ENCODE measurements at places on chromosomes 11 and 22. TPM values are rescaled to one million over a fixed set of nuclear protein-coding genes. Genes with fewer than 3 reads are reported as not detected.

GRCh38 chr11:16028419-16028818 lies 327.9 kb downstream of the SOX6 start:
- no peak for DNase-seq

LMO2 gene
- total RNA-seq, result 10.9 TPM

DNA sequence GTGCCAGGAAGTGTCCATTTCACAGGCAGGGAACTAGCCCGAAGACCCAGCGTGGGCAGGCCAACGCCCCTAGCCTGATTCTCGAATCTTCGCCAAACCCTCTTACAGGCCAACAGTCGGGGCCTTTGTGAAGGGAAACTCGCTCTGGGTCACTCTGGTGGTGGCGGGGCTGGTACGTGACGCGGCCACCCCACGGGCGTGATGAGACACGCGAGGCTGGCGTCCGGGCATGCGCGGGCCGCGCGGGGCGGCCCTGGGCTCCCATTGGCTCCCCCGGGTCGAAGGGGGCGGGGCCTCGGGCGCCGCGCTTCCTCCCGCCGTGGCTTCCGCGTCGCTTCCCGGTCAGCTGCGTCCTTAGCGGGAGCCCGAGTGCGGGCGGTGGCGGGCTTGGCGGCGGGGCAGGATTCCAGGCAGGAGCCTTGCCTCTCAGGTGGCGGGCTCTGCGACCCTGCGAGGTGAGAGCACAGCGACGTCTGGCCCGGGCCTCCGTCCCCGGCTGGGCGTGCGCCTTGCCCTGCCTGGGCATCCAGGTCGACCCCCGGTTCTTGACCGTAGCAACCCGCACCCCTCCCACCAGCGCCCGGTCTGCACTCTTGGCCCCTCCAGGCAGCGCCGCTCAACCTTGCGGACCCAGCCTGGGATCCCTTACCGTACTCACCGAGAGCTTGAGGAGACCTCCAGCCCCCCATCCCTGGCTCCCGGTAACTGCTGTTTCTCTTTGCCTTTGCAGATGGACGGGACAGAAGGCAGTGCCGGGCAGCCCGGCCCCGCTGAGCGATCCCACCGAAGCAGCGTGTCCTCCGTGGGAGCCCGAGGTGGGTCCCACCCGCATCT lies at the start of gene FRMD8:
FRMD8 (plus strand) TSS at position 331 of the 834 bp plus-strand sequence; CDS start at position 731, 400 bp downstream.
- peak; percentile 98 for DNase-seq

DNA sequence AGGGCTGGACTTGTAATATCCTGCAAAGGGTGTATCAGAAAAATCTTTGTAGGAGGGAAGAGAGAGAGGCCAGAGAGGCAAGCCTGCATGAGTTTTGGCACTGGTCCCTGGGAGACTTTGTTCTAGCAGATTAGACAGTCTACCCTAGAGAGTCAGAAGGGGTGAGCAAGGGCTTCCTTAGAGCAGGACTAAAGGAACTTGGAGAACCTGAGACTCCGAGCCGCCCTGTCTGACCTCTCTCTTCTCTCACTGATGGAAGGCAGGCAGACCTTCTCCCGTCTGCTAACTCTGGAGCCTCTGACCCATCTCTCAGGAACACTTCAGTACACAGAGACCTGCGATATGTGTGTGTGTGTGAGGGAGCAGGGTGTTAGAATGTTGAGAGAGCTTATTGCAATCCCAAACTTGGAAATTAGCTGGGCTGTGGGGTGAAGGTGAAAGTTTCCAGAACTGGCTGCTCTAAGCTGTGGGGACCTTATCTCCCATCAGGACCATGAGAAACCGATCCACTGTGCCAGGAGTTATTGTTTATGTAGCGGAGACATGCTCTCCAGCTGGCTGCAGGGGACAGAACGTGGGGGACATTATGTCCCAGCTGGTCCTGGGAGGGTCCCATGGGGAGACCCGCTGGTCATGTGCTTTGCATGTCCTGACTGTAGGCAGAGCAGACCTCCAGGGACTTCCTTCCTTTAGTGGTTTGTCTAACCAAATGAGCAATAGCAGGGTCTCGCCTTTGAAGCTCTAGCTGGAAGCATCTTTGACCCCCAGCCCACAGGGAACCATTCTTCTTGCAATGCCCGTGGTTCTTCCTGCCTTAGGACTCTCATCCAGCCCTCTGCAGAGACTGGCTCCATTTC lies 51.1 kb downstream of the TIMP3 start:
- DNase-seq, result peak; percentile 89

GRCh38 chr22:33919391-33920196 lies 682 bp downstream of the LARGE1 start:
- DNase-seq, result peak; percentile 59

- DNase-seq, result no peak
Measured at GRCh38 chr11:67204822-67205221, 61.5 kb upstream of the GRK2 start.

- DNase-seq, result no peak
Measured at GRCh38 chr11:70421123-70421522, 22.8 kb downstream of the CTTN start.

GRCh38 chr11:44313761-44314489 lies 4.0 kb upstream of the ALX4 start:
- DNase-seq, result no peak

GRCh38 chr11:60175860-60176275 lies 7.0 kb downstream of the MS4A6A start:
- DNase-seq, result no peak

OR5D18 gene
- total RNA-seq, result not detected

DNA sequence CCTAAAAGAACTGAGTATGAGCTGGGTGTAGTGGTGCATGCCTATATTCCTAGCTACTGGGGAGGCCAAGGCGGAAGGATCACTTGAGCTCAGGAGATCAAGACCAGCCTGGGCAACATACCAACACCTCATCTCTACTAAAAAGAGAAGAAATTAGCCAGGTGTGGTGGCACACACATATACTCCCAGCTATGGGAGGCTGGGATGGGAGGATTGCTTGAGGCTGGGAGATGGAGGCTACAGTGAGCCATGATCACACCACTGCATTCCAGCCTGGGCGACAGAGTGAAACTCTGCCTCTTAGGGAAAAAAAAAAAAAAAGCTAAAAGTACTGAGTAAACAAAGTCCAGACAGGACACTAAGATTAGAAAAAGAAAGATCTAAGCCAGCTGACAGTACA lies 3.5 kb upstream of the HTR3B start:
- no peak for DNase-seq

CYB561A3 gene
- 10.9 TPM for total RNA-seq

ASCL2 gene
- total RNA-seq, result 0.17 TPM

GRCh38 chr22:37059876-37060449 lies 8.4 kb downstream of the KCTD17 start:
- no peak for DNase-seq

DNA sequence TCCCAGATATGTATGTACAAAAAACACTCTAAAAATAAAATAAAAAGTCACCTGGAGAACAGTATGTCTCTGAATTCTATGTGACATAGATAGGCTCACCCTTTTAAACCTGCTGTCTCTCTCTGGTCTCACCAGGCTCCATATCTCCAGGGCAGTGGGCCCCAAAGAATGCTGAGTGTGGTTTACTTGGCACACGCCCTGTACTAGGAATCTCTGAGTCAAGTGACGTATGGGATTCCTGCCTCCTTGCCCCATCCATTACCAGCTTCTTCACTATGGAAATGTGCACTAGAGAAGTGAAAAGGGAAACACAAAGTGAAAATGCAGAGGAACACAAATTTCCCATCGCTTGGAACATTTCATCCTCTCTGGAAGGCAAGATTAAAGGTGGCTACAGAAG lies 722.2 kb upstream of the TENM4 start:
- no peak for DNase-seq

UCP3 gene
- total RNA-seq, result 11.9 TPM

DNA sequence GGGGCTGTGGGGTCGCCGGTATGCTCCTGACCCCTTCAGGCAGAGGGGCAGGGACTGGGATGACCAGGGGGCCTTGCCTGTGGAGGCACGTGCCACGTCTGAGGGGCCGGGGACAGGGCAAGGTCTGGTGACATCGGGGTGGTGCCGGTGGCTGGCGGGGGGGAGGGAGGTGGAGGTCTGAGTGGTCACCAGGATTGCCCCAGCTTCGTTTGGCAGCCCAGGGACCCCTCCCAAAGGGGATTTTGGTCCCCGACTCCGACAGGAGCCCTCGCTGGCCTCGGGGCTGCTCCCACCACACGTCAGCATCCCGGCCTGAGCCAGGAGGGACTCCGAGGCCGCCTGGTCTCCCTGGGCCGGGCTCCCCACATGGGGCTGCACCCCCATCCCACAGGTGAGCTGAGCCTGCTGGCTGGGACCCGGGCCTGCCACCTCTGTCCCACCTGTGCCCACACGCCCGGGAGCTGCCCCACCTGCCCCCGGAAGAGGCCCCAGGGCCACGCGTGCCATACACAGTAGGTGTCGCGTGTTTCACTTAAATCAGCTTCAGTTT lies 1.1 kb upstream of the MUC6 start:
- no peak for DNase-seq

DNA sequence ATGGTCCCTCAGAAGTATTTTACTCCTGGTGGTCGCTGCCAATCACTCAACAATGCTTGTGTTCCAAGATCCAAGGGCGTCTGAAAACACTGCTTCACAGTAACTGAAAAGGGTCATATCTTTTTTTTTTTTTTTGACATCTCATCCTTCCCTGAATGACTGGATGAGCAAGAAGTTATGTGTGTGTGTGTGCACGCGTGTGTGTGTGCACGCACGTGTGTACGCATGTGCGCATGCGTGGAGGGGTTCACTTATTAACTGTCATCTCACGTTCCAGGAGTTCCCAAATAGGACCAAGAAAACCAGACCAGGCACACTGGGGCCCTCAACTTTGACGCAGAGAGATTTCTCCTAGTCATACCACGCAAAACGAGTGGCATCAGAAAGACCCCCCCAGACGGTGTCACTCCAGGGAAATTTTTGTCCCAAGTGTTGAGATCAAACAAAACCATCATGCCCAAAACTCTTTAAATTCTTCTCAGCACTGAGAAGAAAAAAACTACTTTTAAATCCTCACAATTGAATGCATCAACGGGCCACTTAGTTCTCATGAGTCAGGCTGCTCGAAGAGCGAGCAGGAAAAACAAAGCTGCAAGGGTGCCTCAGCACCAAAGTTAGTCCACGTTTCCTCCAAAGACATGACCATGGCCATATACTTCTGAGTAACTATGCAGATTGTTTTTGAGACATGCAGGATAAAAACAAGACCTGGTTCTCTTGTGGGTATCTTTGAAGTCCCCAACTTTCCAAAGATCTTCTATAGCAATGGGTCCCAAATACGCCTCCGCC lies 12.9 kb downstream of the MN1 start:
- DNase-seq, result no peak

CRYBB3 gene
- not detected for total RNA-seq

- DNase-seq, result no peak
Measured at GRCh38 chr11:58739725-58740430, 8.1 kb upstream of the GLYAT start.

CYTH4 gene
- 6.2 TPM for total RNA-seq

DLG2 gene
- total RNA-seq, result 5.7 TPM

DNA sequence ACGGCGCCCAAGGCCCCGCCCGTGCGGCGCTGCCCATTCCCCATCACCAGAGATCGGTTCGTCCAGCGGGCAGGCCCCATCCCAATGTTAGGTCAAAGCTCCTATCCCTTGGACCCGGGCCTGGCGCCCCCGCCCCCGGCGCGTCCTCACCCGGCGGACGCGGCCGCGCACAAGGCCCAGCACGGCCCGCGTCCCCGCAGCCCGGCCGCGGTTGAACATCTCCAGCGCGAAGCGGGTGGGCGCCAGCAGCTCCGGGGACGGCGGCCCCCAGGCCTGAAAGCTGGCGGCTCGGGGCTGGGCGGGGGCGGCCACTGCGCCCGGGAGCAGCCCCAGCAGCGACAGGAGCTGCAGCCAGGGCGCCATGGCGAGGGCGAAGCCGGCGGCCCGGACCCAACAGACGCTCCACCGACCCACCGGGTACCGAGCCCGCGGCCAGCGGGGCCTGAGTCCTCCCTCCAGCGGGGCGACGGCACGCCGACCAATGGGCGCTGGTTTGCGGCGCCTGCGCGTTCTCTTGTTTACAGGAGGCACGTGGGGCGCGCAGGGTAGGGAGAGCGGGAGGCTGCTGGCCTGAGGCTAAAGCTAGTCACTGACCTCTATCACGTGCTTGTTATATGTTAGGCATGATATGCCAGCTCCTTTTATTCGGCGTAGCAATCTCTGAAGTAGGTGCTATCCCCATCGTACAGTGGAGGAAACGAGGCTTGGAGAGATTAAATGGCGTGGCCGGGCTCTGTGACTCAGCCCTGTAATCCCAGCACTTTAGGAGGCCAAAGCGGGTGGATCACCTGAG lies at the start of gene CTSF:
CTSF (minus strand) TSS at position 483 of the 793 bp plus-strand sequence; CDS start at position 363, 120 bp downstream.
- DNase-seq, result peak; percentile 94

DNA sequence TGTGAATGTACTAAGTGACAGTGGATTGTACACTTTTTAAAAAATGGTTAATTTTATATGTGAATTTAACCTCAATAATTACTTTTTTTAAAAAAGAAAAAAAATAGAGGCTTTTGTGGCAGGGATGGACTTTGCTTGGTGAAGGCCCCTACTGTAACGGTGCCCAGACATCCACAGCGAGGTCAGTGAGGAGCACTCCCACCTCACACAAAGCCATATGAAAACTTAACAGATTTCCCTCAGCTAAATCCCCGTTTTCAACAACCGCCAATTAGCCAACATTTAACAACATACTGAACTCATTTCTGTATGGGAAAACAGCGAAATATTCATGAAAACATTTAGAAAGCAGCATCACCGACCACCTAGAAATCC lies 642 bp upstream of the C11orf58 start:
- DNase-seq, result no peak

DNA sequence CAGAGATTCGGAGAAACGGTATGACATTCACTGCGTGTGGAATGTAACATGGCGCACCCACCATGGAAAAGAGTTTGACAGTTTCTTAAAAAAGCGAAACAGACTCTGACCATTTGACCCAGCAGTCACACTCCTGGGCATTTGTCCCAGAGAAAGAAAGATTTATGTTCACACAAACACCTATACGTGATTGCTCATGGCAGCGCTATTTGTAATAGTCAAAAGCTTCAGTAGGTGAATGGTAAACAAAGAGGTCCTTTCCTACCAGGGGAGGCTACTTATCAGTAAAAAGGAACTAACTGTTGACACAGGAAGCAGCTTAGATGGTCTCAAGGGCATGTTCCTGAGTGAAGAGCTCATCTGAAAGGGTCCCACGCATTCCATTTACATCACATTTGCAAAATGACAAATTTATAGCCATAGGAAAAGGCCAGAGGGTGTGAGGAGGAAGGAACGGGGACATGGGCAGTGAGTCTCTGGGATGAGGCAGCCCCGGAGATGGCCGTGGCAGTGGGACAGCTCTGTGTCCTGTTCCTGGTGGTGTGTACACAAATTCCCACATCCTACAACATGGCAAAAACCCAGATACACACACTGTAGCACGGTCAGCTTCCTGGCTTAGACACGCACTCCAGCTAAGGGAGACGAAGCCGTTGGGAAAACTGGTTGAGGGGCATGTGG lies 14.6 kb upstream of the KRTAP5-6 start:
- DNase-seq, result no peak

GRCh38 chr11:36405585-36406367 lies 104.3 kb downstream of the TRAF6 start:
- DNase-seq, result no peak
